ENCODE measurements at places on chromosomes 6 and 20. TPM values are rescaled to one million over a fixed set of nuclear protein-coding genes. Genes with fewer than 3 reads are reported as not detected.

OR2H1 gene
- not detected for total RNA-seq

DNA sequence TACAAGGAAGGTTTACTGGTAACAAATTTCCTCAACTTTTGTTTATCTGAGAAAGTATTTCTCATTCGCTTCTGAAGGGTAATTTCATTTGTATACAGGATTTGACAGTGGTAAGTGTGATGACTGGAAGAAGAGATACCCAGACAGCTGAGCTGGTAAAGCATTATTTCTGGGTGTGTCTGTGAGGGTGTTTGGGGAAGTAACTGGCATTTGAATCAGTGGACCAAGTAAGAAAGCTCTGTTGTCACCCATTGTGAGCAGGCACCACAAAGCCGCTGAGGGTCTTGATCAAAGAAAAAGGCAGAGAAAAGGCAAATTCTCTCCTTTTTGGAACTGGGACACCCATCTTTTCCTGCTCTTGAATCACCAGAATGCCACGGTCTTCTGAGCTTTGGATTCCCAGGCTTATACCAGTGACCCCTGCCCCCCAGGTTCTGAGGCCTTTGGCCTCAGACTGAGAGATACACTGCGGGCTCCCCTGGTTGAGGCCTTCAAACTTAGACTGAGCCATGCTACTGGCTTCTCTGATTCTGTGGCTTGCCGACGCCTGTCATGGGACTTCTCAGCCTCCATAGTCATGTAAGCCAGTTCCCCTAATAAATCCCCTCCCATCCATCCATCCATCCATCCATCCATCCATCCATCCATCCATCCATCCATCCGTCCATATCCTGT is 10.5 kb upstream of the HUS1B start:
- DNase-seq, result no peak

PPIL6 gene
- total RNA-seq, result 1.8 TPM

DNA sequence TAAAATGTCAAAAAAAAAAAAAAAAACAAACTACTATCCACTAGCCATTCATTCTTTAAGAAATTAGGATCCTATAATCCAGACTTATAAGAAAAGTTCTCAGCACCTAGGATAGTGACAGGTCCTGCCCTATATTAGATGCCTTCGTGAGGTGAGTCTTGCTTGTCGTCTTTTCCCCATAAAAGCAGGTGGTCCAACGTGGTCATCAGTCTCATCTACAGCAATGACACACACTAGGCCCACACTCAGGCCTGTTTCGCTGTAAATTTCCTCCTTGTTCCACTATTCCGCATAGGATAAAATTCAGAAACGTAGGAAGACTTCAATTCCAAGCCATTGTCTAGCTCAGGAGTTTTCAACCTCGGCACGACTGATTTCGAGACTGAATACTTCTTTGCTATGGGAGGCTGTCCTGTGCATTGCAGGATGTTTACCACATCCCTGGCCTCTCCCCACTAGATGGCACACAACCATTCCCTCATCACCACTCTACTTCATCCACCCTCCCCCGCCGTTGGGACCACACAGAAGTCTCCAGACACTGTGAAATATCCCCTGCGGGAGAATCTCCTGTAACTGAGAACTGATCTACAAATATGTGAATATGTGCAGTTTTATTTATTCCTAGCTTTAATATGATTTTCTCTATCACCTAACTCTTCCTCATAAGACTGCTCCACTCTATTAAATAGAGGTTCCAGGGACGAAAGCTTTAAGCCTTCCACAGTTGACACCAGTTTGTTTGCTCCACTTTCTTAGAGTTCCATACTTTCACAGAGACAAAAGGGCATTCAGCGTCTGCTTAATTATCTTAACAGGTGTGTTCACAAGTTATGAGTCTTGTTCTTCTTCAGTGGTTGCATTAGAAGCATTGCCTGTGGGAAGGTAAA is 346.3 kb downstream of the BMP2 start:
- DNase-seq, result peak; percentile 33

DNA sequence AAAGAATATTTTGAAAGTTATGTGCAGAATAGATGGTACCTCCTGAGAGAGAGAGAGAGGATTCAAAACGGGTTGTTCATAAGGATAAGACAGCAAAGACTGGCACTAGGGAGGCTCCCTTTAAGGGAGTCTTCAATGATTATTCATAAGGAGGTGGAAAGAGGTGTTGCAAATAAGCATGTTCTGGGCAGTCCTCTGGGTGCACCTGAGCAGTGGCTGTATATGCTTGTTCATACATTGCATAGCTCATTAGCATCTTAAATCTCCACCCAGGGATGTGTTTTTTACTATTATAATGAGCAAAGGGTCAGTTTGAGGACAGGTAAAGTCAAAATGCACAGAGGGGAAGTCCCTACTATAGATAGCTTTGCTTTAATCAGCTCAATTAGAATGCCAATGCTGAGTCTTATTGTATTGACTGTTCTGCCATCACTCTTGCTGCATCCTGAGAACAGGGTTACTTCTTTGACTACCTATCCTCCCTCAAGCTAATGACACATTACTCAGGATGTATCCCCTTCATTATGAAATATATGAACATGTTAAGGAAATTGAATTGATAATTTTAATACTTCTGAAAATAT is 10.0 kb upstream of the SIRPG start:
- no peak for DNase-seq

DNA sequence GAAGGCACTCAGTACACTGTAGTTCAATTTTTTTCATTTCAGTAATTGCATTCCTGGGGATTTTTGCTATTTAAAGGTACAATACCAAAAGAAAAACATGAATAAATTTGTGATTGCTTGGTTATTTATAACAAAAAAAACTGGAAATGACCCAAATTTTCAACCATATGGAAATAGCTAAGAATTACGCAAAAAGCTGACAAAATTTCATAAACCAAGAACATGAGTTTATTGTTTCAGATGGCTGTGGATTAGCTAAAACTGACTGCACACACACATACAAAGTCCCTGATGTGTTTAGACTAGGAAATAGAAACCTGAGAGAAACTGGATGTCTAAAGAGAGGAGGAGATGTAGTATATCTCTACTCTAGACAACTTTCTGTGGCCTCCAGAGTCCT is 718.4 kb upstream of the CHD6 start:
- no peak for DNase-seq

DNA sequence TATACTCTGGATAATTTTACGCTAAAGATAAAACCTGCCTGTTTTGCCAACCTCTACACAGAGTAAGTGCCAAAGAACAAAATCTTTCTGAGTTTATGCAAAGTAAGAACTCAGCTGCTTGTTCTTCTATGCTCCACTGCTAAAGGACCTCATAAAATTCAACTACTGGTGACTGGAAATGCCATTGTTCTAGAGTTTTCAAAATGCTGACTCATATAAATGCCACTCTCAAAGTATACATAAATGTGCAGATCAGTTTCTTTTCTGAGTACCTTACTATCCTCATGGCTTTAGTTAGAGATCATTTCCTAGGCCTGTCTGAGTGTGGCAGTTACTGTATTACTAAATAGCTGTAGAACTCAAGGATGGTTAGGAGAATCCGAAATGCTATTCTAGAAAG is 45.6 kb downstream of the LYRM4 start:
- DNase-seq, result peak; percentile 55

DNA sequence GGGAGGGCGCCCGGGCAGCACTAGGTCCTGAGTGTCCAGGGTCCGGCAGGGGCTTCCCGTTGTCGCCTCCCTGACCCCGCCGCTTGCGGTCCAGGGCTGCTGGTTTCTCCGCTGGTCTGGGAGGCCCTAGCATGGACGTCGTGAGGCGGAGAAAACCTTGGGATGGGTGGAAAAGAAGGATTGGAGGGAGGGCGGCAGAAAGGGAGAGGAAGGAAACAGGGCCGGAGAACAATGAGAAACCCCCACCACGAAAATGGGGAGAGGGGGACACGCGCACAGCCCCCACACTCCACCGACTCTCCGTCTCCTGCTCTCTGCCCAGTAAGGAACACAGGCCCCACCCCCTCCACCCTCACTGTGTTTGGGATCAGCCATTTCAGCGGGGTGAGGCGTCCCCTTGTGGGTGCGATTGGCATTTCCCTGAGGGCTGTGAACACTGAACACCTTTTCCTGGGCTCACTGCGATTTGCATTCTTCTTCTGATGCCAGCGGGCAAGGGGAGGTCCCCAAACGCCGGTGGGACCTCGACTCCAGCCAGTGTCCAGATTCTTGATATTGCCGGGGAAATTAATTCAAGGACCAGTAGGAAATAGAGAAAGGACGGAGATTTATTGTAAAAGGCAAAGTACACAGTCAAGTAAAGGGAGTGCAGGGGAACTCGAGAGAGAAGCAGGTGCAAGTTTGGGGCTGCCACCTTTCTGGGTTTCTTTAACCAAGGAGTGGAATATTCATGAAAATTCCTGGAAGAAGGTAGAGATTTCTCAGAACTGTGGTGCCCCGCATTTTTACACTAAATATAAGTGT is 3.3 kb upstream of the RAET1G start:
- DNase-seq, result peak; percentile 90

DNA sequence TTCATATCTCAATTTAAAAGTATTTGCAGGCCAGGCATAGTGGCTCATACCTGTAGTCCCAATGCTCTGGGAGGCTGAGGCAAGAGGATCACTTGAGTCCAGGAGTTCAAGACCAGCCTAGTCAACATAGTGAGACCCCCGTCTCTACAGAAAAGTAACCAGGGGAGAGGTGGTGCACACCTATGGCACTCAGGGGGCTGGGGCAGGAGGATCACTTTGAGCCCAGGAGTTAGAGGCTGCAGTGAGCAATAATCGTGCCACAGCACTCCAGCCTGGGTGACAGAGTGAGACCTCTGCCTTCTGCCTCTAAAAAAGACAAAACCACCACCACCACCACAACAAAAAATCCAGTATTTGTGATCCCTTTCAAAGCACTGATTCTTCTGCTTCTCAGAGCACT is 185.5 kb upstream of the QKI start:
- DNase-seq, result no peak

SPATS1 gene
- not detected for total RNA-seq

GRCh38 chr6:43970913-43971775 is 156.1 kb downstream of the MRPL14 start:
- no peak for DNase-seq

DNA sequence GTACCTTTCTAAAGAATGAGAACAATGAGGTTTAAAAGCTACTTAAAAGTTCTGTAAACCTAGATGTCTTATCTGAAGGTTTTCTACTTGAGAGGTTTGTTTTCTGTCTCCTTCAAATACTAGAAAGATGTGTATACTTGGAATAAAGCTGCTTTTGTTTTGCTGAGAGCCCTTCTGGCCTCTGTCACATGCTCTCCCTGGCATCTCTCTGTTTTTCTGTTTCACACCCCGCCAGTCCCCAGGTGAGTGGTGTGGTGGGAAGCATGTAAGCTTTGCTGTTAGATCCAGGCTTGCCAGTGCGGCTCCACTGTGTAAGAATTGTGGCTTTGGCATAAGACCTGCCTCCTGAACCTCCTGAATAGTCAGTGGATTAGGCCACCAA is 56.8 kb downstream of the SNX9 start:
- no peak for DNase-seq
